Muscle of leg (tissue), 16 donors: ENCODE measurements at places on chromosomes 13 and 19. TPM values are rescaled to one million over a fixed set of nuclear protein-coding genes. Genes with fewer than 3 reads are reported as not detected.
A peak's percentile ranks its signal among the peaks of the same experiment; 100 is the strongest.

- no peaks in the 10 kb centered on the region for H3K36me3 ChIP-seq
- H3K27ac ChIP-seq, result no peak overlapping the region
- H3K4me3 ChIP-seq, result no peak overlapping the region
- DNase-seq, result peak; percentile 61
- peaks cover 5% of the 10 kb centered on the region for H3K4me1 ChIP-seq
These were observed 53.2 kb downstream of the GPR12 start for GRCh38 chr13:26707122-26708006.

- no peaks in the 10 kb centered on the region for H3K36me3 ChIP-seq
- no peak for DNase-seq
- no peak overlapping the region for H3K4me3 ChIP-seq
- no peak overlapping the region for H3K27ac ChIP-seq
These were observed 197.1 kb upstream of the GPC6 start for GRCh38 chr13:93029536-93029935.

GRCh38 chr13:27038323-27038722 is 133.3 kb downstream of the USP12 start:
- H3K27me3 ChIP-seq, result peaks cover 4% of the 10 kb centered on the region
- H3K4me1 ChIP-seq, result peaks cover 23% of the 10 kb centered on the region
- no peak overlapping the region for H3K4me3 ChIP-seq

DNA sequence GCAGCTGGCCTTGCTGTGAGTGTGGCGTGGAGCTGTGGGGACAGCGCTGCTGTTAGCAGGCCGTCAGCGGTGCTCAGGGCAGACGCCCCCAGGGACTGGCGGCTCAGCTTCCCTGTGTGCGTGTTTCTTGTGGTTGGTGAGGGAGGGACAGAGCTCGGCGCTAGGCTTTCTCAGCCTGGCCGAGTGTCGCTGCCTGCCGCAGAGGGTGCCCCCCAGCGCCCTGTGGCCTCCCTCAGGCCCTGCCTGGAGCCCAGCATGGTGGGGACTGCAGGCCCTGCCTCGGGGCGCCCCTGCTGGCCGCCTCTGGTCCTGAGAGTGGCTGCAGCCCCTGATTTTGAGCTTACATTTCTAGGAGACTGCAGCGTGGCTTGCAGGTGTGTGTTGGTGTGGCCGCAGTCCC is 35.5 kb downstream of the DOT1L start:
- H3K36me3 ChIP-seq, result peaks cover 78% of the 10 kb centered on the region
- H3K27ac ChIP-seq, result no peak overlapping the region
- H3K27me3 ChIP-seq, result no peaks in the 10 kb centered on the region
- no peak overlapping the region for H3K4me3 ChIP-seq

DNA sequence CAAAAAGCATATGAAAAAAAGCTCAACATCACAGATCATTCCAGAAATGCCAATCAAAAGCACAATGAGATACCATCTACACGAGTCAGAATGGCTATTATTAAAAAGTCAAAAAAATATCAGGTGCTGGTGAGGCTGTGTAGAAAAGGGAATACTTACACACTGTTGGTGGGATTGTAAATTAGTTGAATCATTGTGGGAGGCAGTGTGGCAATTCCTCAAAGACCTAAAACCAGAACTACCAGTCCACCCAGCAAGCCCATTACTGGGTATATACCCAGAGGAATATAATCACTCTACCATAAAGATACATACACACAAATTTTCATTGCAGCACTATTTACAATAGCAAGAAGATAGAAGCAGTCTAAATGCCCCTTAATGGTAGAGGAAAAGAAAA is 529.9 kb downstream of the SLITRK1 start:
- H3K4me1 ChIP-seq, result no peaks in the 10 kb centered on the region
- no peaks in the 10 kb centered on the region for H3K27me3 ChIP-seq
- no peaks in the 10 kb centered on the region for H3K36me3 ChIP-seq
- DNase-seq, result no peak
- no peak overlapping the region for H3K4me3 ChIP-seq

Gene RHPN2
- total RNA-seq, result 1.3 TPM

Gene CNN2
- total RNA-seq, result 31.3 TPM

Gene RNF17
- not detected for total RNA-seq

Gene PRX
- 7.7 TPM for total RNA-seq
